ENCODE measurements at places on chromosomes 1 and 21.

- no peak for DNase-seq
Observed at GRCh38 chr1:113783254-113784103, 24.2 kb upstream of the PHTF1 start.

GRCh38 chr1:26664802-26665201 lies 31.0 kb upstream of the ARID1A start:
- DNase-seq, result no peak

DNA sequence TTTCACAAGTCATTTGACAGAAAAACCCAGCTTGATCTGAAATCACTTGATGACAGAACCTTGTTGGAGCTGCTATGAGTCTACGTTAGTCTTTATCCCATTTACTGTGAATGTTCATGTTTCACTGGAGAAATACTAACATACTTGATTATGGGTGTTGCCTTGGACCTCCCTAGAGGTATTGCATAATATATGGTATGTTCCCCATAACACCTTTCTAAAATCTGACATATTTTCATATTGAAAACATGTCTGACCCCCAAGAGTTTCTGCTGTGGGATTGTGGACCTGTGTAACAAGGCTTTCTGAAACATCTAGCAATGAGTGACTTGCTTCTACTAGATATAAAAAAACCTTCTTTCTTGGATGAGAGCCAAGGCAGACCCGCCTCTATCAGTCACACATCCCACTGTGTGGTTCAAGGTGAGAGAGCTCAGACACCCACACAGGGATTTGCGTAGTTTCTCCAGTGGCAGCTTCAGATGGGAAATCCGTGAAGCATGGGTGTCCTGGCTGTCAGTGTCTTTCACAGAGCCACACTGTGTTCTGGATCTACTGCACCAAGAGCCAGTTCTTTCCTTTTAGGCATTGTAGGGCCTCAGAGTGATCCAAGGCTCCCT lies 4.6 kb downstream of the NENF start:
- DNase-seq, result no peak

- no peak for DNase-seq
Observed at GRCh38 chr1:78263946-78264345, 218.2 kb downstream of the GIPC2 start.

- DNase-seq, result no peak
Observed at GRCh38 chr1:71068325-71069240, 12.3 kb downstream of the ZRANB2 start.

DNA sequence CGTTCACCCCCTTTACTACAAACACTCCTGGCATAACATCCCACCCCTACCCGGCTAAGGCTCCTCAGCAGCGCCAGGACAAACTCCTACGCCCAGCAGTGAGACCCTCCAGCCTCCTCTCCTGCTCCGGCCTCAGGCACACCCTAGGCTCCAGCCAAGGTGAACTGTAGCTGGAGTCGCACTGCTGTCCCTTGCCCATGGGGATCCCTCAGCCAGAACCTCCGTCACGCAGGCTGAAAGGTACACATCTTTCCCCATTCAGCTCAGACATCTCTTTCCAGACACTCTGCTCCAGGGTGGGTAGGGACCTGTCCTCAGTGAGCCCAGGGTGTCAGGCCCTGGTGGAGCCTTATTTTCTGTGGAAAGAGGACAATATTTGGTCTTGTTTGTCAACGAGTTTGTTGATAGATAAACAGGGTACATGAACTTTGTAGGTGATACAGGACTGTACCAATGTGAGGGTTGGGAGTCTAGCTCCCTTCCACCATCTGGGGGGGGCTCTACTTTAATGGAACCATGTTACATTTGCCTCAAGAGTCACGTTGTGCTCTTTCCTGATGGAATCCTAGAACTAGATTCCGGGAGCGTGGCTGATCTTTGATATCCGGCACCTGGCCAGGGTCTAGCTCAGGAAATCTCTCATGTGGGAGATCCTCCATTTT lies 56.5 kb upstream of the SSBP3 start:
- no peak for DNase-seq

DNA sequence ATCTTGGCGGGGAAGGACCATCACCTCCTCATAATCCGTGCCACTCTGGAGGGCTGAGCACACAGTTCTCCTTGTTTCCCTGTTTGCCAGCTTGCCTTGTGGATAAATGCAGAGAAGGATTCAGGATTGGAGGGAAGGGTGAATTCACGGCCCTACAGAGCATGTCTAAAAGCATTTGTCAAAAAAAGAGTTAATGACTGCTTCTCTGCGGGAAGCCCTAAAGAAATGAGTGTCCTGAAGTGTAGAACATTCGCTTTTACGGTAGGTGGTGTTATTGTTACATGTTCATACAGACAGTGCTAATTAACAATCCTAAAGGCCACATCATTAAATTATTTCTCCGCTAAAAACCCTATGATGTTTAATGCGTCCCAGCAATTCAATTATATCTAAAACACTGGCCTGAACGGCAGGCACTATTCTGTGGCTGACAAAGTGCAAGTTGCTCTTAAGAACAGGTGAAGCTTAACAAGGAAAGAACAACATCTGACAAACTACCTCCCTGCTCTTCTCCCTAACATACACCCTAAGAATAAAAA lies 112.3 kb upstream of the NFIA start:
- no peak for DNase-seq

- DNase-seq, result no peak
Observed at GRCh38 chr1:179310291-179310690, 16.7 kb downstream of the SOAT1 start.

DNA sequence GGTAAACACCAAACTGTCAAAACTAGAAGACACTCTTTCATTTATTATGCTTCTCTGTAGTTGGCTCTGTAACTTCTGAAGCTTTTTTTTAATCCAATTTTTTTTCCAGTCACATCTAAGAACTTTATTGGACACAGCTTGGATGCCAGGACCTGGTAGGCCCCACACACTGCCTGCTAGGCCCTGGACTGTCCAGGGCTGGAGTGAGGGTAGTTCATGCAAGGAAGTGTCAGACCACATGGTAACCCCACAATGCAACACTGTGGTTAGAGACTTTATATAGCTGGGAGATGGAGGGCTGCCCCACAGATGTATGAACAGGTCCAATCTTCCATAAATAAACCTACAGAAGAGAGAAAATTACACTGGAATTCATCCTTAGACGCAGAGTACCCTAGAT lies 7.1 kb downstream of the SLC2A1 start:
- no peak for DNase-seq

DNA sequence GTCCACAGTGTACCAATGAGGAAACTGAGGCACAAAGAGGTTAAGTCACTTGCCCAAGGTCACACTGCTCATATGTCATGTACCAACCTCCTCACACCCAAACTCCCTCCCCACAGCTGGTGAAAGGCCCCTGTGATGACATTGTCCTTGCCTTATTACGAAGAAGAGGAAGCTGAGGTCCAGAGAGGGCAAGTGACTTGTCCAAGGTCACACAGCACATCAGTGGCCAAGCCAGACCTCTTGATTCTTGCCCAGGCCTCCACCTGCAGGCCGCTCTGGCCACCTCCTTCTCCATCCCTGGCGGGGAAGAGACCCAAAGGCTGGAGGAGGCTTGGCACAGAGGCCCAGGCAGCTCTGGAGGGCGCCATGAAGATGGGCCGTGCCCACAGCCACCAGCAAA lies 492.4 kb downstream of the PTPRU start:
- no peak for DNase-seq

- no peak for DNase-seq
Observed at GRCh38 chr1:37822906-37823815, 15.2 kb upstream of the YRDC start.

DNA sequence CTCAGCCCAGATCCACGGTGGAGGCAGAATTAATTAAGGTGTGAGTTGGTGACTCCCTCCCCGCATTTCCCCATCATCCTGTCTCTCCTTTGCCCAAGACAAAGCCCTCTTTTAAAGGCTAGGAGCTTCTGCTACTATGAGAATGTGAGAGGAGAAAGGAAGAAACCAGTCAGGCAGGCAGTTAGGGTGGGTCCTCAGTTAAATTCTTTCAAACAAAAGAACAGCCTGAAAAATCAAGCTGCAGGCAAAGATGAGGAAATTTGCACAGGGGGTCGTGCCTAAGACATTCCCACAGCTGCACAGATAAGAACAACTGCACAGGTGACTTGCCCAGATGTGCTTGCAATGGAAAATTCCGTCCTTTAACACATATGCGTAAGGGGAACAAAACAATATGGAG lies 47.6 kb downstream of the SERTAD4 start:
- no peak for DNase-seq

DNA sequence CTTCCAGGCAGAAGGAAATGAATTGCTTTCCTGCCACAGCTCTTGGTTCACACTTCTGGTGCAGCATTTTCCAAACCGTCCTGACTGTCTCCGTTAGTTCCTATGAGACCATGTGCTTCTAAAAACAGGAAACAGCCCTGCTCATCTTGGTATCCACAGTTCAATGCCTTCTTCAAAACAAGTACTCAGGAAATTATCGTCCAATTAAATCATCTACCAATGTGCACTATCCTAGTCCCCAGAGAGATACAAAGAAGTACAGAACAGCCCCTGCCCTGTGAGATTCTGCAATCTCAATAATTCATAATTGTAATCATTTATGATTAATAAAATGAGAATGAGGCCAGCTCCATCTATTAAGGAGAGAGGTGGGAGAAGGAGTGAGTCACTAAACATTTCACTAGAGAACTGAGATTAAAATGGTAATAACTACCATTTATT lies 11.2 kb downstream of the CLEC20A start:
- no peak for DNase-seq

DNA sequence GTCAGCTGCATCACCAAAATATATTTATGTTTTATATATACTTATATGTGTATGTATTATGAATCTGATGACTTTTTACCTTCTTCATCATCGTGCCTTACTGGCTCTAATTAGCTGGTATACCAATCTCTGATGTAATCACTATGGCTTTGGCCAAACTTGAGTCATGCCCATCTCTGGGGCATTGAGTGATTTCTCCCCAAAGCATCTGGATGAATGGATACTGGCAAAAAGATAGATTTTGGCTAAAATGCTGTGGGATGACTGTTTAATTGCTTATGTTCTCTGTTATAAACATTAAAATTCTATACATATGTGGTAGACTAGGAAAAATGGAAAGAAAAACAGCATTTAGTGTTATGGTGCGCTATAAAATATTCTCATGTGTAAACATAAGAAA lies 19.6 kb downstream of the CDKN2C start:
- no peak for DNase-seq

- DNase-seq, result no peak
Observed at GRCh38 chr1:229845410-229846138, 219.5 kb downstream of the URB2 start.

GRCh38 chr1:207815913-207816291 lies 64.0 kb downstream of the CD46 start:
- DNase-seq, result no peak

- no peak for DNase-seq
Observed at GRCh38 chr1:91650764-91651163, 150.1 kb downstream of the CDC7 start.

DNA sequence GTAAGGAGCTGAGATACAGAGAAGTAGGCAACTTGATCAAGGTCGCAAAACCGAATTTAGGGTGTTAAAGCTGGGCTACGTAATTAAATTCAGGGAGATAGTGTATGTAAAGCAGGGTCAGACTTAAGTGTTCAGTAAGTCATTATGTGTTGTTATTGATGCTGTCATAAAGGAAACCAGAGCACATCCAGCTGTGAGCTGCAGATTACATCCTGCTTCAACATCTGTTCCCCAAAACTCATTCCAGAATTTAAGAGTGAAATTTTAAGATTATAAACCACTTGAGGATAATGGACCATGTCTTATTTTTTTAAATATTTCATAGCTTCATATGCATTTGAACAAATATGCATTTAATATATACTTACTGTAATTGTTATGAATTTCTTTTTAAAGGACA lies 49.7 kb downstream of the IVNS1ABP start:
- no peak for DNase-seq

- no peak for DNase-seq
Observed at GRCh38 chr1:184162281-184162680, 110.8 kb downstream of the TSEN15 start.

GRCh38 chr1:153801786-153802697 lies 26.8 kb downstream of the SLC27A3 start:
- DNase-seq, result no peak

GRCh38 chr1:76110666-76111065 lies 36.1 kb downstream of the ST6GALNAC3 start:
- DNase-seq, result no peak

DNA sequence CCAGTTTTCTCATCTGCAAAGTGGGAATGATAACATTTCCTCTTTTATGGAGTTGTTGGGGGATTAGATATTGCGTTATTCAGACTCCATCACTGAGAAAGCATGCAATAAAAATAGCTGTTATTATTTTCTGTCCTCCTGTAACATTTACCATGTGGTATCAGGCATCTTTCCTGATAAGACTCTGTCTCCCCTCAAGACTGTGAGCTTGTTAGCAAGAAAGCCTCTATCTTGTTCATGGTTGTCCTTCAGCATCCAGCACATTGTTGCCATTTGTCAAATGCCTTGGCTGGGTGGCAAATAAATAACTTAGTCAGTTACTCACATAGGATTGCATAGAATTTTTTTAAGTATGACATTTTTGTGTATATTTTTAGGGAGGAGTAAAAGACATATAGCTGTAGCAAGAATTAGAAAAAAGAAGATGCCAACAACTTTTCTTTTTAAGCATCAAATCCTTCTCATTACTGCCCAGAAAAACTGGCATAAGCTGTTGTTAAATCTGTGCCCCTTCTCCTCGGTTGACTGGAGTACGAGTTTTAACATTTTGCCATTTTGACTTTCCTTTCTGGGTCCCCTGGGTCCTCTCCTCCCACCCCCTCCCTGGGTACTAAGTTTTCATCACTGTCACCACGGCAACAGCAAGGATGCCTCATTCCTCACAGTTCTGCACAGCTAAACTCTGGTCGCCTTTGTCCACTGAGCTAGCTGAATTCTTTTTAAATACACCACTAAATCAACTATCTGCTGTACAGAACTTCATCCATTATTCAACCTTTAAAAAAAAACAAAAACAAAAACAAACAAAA lies 1.0 kb upstream of the JAM2 start:
- no peak for DNase-seq

GRCh38 chr1:91799159-91799558 lies 86.8 kb downstream of the TGFBR3 start:
- DNase-seq, result no peak

GRCh38 chr1:10121688-10122087 lies 88.7 kb upstream of the KIF1B start:
- DNase-seq, result no peak

- no peak for DNase-seq
Observed at GRCh38 chr1:170360601-170361000, 171.4 kb upstream of the GORAB start.

DNA sequence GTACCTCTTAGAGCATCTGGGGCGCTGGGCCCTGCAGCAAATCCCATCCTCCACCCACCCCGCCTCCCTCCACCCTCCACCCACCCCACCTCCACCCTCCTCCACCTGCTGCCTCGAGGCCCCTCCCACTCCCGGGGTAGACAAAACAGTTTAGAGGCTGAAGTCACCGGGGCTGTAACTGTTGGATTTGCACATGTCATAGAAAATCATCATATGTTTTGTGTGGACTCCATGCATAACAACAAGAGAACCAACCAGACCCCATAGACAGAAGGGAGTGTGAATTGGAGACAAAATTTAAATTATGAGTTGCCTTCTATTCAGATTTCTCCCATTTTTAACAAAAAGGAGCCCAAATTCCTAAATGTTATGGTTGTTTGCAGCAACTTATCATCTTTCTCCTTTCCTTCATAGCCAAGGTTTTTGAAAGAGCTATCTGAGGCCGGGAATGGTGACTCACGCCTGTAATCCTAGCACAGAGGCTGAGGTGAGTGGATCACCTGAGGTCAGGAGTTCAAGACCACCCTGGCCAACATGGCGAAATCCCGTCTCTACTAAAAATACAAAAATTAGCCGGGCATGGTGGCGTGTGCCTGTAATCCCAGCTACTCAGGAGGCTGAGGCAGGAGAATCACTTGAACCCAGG lies 28.2 kb upstream of the LGALS8 start:
- DNase-seq, result no peak

All from activated naive CD4-positive, alpha-beta T cell (primary cell).